ENCODE measurements at places on chromosomes 2 and 18.

DNA sequence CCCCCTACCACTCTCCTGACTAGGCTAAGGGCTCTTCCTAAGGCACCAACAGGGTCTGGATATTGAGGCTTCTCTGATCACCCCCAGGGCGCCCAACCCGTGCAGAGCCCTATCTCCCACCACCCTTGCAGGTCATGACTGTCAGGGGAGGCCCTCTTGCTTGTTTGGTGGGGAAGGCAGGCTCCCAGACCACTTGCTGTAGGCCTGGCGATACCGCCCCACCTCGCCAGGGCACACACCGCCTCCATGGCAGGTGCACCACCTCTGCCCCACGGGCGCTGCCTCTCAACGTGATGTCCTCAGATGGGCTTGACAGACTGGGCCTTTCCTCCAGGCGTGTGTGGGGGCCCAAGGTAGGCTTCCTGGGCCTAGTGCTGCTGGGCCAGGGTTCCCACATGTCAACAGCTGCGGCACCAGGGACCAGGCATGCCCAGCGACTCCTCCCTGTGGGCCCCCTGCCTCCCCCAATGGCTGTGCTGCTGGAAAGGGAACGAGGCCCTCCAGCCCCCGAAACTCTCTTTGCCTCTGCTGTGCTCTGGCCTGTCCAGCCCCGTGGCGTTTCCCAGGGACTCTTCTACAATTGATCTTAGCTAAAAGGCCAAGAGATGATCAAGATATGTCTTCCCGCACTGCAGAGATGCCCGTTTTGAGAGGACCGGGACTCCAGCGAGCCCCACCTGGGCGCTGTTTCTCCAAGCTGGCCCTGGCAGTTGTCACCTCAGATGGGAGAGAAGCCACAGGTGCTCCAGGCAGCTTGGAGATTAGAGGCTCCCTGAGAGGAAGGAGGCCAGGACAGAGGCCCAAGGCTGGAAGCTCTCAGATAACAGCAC lies 7.5 kb downstream of the NPPC start:
- DNase-seq = no peak

DNA sequence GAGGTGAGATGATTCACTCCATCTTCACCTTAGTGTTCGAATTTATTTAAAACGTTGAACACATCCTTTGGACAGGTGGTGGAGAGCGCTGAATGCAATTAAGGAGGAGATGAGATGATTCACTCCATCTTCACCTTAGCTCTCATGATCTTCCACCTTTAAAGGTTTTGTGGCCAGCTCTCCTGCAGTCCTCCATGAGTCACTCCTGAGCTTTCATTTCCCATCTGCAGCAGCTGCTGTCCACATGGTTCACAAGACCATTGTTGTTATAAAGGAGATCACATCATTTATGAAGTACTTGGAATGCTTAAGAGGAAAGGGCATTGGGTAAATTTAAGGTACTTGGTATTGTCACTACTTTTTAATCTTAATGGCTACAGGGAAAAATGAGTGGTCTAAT lies 298.5 kb downstream of the PAX3 start:
- DNase-seq = peak; percentile 12

- DNase-seq = no peak
Measured at GRCh38 chr18:76491776-76492668, 3.0 kb downstream of the ZNF516 start.

DNA sequence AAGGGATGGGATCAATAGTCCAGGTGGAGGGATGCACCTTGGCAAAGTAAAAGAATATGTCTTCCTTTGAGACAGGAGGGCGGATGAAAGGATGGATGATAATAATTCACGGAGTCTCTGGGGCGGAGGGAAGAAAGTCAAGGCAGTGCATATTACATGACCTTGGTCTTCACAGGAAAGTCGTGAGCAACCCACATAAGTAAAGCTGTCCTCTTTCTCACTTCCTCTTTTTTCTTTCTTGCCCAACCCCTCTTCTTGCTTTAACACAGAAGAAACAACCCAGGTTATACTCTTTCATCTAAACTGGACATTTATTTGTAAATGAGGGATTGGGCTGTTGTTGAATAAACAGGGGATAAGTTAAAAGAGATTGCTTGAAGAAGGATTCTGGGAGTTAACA lies 168.7 kb upstream of the SKOR2 start:
- no peak for DNase-seq

DNA sequence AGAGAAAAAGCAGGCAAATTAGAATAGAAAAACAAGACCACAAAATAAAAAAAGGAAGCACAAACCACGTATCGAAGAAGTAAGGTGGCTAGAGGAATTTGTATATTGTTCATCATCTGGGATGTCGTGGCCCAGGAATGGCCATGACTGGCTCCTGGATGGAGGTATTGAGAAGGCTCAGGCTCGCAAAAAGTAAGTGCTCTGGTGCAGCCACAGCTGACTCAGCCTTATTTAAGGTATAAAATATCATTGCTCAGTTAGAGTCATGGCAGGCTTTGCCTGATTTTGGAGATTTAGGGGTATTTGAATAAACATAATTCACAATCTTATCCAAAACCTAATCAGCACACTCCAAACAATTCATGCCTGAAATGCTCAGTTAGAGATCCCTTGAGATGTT lies 78.4 kb upstream of the FANCL start:
- DNase-seq = no peak

DNA sequence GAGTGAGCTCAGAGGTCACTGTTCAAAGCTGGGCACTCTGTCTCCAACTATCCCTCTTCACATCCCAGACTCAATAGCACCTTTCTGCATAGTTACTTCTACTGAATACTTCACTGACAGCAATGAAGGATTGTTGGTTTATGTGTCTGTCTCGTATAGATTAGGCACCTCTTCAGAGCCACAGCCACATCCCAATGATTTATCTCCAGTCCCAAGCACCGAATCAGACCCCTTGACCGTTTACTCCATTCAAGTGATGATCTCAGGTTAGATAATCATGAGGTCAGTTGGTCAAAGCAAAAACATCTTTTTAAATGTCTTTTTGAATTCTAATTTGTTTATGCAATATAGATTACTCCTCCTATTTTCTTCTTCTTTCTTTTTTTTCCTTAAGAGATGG lies 14.7 kb downstream of the NEDD4L start:
- DNase-seq = no peak

GRCh38 chr2:175309799-175310198 lies 128.3 kb upstream of the ATP5MC3 start:
- no peak for DNase-seq

GRCh38 chr18:71665131-71665530 lies 879.0 kb downstream of the CBLN2 start:
- DNase-seq = no peak

GRCh38 chr18:2173486-2173885 lies 397.8 kb downstream of the METTL4 start:
- no peak for DNase-seq

DNA sequence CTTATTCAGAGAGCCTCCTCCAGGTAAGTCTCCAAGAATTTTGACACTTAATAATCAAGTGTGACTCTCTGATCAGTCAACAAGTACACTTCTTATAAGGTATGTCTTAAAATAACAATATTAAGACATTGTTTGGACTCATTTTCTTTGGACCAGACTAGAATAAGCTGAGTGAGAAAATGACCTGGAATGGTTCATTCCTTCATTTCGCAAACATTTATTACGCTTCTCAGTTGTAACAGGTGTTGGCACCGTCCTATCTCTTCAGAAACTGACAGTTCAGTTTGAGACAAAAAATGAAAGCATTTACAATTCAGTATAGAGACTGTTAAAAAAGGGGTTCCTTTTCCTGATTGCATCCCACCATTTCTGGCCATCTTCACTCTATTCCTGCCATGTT lies 46.6 kb downstream of the TSPYL6 start:
- no peak for DNase-seq

DNA sequence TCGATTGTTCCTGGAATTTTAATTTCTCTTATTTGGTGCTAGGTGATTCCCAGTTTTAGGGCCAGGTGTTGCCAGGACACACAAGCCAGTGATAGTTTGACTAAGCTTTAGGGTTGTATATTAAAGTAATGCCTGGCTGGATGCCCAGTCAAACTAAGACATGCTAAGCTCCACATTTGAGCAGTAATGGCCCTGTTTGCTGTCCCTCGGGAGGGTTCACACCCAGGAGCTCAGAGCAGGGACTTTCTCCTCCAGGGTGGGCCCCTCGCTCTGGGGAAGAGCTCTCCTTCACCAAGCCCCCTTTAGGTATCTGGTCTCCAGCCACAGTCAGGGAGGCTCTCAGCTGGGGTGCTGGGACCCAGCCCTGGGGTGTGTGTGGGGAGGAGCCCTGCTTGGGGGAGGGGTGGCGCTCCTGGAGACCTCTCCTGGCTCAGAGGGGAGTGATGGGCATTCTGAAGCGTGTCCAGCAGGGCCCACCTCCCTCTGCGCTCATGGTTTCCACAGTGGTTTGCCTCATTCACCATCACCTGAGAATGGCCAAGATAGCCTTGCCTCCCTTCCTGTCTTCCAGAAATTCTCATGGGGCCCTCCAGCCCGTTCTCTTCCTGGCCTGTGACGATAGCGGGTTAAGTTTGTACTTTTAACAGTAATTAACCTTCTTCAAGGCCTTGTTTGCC lies 31.7 kb downstream of the INPP4A start:
- DNase-seq = peak; percentile 16
